ENCODE measurements at places on chromosomes 12 and 14.
A peak's percentile ranks its signal among the peaks of the same experiment; 100 is the strongest.

DNA sequence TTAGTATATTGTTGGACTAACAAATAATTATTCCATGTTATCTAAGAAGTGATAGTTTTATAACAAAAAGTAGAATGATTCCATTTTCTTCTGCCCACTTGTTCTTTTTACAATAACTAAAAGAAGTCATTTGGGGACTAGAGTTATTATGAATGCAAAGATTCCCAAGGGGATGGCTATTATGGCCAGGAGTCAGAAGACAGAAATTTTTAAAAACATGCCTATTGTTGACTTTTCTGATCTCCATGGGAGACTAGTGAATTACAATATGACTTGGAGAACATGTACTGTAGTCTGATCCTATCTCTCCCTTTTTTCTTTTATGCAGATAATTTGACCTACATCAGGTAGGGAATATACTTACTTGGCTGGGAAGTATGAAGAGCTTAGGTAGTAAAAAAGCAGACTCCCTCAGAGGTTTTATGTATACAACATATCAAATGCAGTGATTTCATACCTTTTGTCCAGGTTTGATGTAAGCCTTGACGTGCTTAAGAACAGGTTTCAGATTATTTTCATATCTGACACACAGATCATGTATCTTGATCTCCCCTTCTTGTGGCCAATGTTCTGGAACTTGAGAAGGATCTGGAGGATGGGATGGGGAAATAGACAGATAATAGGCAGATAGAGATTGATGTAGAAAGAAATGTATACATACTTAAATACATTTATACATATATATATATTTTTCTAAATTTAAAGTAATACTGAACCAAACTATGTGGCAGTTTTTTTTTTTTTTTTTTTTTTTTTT, 41.0 kb upstream of the KCNJ8 start:
- no peak for DNase-seq

DNA sequence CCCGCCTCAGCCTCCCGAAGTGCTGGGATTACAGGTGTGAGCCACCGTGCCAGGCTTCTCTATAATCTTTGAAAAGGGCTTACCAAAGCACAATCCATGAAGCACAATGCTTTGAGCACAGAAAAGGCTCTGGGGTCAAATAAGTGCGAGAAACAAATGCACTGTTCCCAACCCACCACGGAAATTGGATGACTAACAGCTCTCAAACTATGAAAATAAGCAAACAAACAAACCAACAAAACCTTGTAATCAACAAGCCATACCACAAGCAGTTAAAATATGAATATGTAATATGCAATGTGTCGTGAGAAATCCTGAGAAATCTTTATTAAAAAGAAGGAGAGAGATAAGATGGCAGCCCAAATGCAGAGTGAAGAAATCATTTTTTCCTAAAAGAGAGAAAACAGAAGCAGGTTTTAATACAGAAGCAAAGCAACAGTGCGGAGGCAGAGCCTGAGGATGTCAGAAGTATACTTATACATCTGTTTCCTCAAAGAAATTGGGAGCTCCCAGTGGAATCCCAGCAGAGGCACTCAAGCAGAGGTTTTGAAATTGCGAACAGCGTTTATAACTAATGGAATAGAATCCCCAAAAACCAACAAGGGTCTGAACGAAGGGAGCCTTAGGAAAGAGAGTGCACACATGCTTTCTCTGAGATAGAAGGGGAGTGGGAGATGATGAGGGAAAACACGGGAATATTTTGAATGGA, 17.1 kb downstream of the SMCO2 start:
- DNase-seq = no peak

GRCh38 chr12:113386866-113387566, 16.7 kb downstream of the SDS start:
- DNase-seq = no peak

GRCh38 chr12:58819985-58820384, 100.3 kb downstream of the LRIG3 start:
- no peak for DNase-seq

- DNase-seq = peak; percentile 27
These were observed 2.2 kb downstream of the DACT1 start for GRCh38 chr14:58639842-58640484.

- no peak for DNase-seq
These were observed 196.2 kb downstream of the ZFP36L1 start for GRCh38 chr14:68596701-68597100.
